CMK (cell line): ENCODE measurements at places on chromosomes 3 and 15.

DNA sequence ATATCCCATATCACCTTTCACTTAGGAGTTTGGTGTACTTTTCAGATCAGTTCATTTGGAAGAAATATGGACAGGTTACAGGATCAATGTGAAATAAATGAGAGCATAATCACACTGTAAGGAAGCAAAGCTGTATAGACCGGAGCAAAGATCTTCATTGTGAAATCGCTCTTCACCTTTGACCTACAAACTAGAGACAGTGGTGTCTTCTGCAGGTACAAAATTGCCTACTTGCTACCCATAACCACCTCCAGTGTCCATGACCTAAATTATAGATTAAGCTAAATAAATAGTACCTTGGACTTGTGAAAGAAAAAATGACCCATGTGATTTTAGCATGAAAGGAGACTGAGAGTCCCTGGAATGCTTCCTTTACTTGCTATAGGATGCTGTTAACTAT lies 379.5 kb upstream of the SUCLG2 start:
- no peak for DNase-seq

DNA sequence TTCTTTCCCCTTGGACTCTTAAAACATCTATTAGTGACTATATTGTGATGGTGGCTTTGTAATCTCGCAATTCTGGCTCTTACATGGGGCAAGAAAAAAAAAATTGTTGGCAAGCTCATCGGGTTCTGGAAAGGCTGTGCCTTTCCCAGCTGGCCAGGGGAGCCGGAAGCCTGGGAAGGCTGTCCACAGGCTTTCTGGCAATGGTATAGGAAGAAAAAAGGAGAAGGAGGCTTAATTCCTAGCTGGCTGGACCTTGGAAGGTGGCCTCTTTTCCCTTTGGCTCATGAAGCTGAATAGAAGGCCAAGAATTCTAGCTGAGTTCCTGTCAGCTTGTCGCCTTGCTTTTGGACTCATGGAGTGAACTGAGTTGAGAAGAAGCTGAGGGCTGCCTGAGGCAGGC lies 243.5 kb upstream of the SEMA6D start:
- DNase-seq = no peak

GRCh38 chr3:119643528-119643927 lies 16.9 kb downstream of the POPDC2 start:
- DNase-seq = no peak

- no peak for DNase-seq
Measured at GRCh38 chr15:35181538-35181937, 96.4 kb upstream of the NANOGP8 start.

DNA sequence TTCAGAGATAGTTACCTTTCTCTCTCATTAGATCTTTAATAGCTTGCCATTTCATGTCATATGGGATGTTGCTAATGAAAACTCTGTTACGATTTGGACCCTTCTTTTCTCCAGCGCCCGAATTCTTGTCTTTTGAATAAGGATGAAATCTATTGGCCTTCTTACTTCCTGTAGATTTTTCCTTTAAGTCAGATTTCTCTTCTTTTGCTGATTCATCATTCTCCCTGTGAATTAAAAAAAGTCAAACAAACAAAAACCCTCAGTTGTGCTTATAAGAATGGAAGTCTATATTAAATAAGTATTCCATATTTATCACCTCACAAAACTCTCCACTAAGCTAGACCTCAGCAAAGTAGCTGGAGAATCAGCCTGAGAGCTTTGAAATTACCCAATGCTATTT lies 9.5 kb downstream of the MYEF2 start:
- DNase-seq = no peak

DNA sequence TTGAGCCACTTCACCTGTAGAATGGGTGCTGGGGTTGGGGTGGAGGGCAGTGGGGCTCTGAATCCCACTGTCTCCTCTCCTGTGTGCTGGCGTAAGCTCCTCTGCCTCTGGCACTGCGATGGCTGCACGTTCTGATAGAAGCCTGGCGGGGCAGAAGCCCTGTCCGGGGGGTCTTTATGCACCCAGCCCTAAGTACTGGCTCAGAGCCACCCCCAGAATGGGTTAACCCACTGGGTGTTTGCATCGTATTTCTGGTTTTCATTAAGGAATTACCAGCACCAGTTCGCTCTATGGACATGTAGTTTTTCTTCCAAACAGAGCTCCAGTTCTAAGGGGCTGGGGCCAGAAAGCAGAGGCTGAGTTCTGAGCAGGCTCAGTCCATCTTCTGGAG lies 37.7 kb upstream of the CDCP1 start:
- DNase-seq = no peak

- no peak for DNase-seq
Measured at GRCh38 chr3:17182166-17182565, 297.4 kb downstream of the PLCL2 start.

GRCh38 chr3:69288161-69288895 lies 97.6 kb downstream of the FRMD4B start:
- no peak for DNase-seq

GRCh38 chr3:171346582-171347300 lies 113.5 kb downstream of the TNIK start:
- no peak for DNase-seq

DNA sequence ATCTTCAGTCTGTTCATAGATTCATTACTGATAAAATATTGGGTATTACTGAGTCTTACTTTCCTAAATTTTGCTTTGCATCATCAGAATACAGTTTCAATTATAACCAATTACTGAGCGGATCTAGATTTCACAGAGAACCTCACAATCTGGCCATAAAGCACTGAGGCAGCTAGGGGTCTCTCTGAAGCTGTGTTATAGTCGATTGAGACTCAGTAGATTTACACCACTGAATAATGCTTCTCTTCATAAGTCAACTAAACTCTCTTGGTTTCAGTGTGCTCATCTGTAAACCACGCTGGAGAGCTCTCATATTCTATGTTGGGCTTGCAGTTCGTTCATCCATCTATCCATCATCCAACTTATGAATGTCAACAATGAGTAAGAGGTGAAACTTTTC lies 180.6 kb downstream of the GREM1 start:
- no peak for DNase-seq

- DNase-seq = no peak
Measured at GRCh38 chr3:126472277-126473006, 3.2 kb downstream of the ZXDC start.

GRCh38 chr15:88120026-88120425 lies 136.5 kb downstream of the NTRK3 start:
- no peak for DNase-seq

DNA sequence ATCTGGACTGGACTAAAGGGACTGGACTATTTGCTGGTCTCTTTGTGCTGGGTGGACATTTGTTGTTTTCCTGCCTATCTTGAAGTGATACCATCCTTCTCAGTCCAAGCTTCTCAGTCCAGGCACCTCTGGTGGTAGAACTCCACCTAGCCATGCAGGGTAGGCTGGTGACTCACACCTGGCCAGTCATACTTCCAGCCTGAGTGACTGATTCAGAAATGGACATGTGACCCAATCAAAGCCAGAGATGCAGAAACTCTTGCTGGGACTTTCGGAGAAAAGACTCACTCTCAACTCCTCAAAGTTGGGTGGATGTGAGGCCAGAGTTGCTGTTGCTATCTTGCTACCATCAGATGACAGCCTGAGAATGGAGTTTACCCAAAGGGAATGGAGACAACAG lies 5.6 kb upstream of the ASB14 start:
- DNase-seq = no peak

DNA sequence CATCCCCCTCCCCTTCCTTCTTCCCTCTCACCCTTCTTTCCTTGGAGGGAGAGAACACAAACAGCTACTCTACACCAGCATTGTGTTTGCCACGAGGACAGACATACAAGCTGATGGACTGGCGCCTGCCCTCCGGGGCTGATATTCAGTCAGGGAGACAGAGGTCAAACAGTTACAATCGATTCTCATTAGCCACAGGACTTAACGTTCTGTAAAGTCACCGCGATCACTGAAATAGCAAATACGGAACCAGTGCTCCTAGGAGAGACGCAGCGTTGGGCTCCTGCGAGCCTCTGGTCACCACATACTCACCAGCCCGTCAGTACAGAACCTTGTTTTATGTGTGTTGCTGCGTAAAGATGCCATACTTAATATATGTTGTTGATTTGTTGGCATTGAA lies 108.8 kb downstream of the LRRK1 start:
- no peak for DNase-seq

DNA sequence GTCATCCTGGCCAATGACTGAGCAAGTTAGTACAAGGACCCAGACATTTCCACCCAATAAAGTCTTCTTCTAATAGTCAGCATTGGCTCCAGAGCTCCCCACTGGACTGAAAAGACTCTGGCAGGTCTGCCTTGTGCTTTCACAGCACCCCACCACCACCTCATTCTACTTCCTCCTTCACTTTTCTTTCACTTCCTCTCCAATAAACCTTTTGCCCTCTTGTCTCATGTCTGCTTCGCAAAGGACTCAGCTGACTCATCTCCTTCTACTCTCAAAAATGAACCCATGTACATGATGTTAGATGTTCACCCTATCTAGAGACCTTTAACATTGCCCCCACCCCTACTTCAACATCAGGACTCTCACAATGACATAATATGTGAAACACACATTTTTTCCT lies 181.0 kb upstream of the PPP2R3A start:
- DNase-seq = no peak

GRCh38 chr3:171218069-171218468 lies 191.5 kb upstream of the SLC2A2 start:
- DNase-seq = no peak

GRCh38 chr3:86837871-86838270 lies 153.1 kb downstream of the VGLL3 start:
- DNase-seq = no peak

GRCh38 chr15:90989040-90989768 lies 5.1 kb downstream of the PRC1 start:
- DNase-seq = no peak

GRCh38 chr3:187281191-187281714 lies 10.3 kb downstream of the MASP1 start:
- DNase-seq = no peak

DNA sequence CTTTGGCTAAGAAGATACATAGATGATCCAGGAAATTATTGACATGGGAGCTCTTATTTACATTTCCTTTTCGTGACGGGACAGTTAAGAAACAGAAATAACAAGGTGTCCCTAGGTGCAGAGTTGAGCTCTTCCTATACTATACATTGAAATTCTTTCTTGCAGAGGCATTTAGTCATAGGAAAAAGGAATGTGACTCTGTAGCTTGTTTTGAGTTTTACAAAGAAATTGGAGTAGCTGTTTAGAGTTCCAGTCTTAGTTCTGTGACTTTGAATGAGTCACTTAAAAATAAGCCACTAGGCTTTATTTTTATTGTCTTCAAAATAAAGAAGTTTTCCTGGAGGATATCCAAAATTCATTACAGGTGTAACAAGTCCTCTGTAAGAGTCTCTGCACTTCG lies 723.5 kb upstream of the SGO1 start:
- no peak for DNase-seq

DNA sequence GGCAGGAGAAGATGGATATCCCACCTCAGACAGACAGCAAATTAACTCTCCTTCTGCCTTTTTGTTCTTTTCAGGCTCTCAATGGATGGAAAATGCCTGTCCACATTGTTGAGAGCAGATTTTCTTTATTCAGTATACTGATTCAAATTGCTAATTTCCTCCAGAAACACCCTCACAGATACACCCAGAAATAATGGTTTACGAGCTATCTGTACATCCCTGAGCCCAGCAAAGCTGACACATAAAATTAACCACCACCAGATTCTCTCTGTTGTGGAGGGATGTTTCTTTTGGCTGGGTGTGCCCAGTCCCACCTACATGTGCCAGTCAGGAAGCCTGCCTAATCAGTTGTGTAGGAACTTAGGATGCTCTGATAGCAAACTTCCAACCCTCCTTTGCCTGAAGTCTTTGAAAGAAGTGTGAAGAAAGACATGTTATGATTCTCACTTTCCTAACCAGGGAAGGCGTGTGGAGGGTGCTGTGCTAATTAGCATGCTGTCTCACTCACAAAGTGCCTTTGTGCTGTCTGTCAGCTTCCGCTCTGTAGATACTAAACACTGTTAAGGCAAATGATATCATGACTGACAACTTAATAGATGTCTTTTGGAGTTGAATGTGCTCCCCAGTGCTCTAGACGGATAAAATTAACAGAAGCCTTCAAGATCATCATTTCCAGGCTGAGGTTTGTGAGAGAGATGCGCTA lies 208.5 kb downstream of the CLSTN2 start:
- DNase-seq = no peak

GRCh38 chr15:59595434-59595915 lies 16.1 kb upstream of the GCNT3 start:
- no peak for DNase-seq

DNA sequence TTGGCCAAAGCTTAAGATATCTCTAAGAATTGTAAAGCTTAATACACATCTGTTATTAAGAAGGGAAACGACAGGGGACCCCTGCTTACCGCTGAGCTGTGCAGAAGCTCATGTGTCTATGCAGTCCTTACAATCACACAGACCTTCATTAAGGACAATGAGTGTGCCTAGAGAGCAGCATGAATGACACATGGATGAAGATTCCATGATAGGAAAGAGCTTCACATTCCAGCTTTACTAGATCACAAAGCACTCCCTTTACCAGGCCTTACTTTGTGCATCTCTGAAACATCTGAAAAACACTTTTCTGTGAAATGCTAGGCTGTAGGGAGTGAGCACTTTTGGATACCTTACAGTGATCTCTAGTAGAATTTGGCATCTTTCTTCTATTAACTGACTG lies 32.0 kb downstream of the RNF168 start:
- no peak for DNase-seq

- no peak for DNase-seq
Measured at GRCh38 chr15:53746101-53746500, 13.4 kb downstream of the WDR72 start.

DNA sequence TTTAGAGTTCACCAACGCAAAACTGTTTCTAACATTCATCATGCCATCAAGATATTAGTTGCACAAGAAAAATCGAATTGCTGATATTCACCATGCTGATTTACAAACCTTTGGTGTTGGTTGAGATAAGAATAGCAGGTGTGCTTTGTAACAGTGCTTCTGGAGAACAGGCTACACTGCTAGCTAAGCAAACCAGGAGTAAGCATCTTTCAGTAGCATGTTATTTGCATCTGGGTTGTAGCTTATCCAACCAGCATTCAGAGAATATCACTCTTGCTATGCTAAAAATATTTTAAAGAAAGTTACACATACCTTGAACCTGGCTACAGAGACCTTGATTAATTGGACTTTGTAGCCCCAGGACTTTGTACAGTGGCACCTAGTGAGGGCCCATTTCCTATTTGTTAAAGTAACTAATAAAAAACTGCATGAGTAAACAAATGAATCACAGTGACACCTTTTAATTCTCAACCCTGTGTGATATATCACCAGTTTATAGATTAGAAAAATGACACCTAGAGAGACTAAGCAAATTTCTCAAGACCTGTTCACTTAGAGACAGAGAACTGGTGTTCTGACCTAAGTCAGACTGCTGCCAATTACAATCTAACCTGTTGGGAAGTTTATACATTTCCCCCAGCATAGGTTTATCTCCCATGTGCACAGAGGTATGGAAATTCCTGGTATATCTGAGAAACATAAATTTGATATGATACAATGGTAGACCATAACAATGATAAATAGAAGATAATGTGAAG lies 435.5 kb upstream of the TGFBR2 start:
- no peak for DNase-seq

- DNase-seq = no peak
Measured at GRCh38 chr3:8503461-8503860, 1.8 kb downstream of the LMCD1 start.

GRCh38 chr3:194984066-194984465 lies 286.9 kb downstream of the XXYLT1 start:
- no peak for DNase-seq
